NCI-H1436 treated with DMSO at 0.1 percent for 48 hours (cell line): ENCODE measurements at places on chromosomes 3 and 15.

- no peak for DNase-seq
Measured at GRCh38 chr3:123138839-123139444, 62.8 kb upstream of the SEC22A start.

DNA sequence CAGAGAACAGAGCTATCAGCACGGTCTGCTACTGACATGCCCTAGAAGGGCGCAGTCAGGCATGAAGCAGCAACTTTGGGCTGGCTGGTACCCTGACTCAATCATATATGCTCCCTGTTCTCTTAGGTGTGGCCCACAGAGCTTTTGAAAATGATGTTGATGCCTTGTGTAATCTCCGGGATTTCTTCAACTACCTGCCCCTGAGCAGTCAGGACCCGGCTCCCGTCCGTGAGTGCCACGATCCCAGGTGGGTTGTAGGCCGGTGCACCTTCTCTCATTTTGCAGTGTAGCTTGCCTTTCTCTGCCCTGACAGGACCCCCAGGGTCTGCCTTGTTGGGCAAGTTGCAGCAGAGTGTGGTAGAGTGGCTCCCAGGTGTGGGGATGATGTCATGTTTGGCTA lies 47.7 kb downstream of the PCCB start:
- DNase-seq, result no peak

- DNase-seq, result no peak
Measured at GRCh38 chr15:39188930-39189329, 391.9 kb upstream of the THBS1 start.

- DNase-seq, result no peak
Measured at GRCh38 chr3:178465260-178466180, 70.7 kb upstream of the KCNMB2 start.

- DNase-seq, result no peak
Measured at GRCh38 chr3:160450846-160451245, 1.3 kb upstream of the TRIM59 start.

GRCh38 chr3:134216191-134216764 lies 34.4 kb downstream of the RYK start:
- DNase-seq, result no peak

DNA sequence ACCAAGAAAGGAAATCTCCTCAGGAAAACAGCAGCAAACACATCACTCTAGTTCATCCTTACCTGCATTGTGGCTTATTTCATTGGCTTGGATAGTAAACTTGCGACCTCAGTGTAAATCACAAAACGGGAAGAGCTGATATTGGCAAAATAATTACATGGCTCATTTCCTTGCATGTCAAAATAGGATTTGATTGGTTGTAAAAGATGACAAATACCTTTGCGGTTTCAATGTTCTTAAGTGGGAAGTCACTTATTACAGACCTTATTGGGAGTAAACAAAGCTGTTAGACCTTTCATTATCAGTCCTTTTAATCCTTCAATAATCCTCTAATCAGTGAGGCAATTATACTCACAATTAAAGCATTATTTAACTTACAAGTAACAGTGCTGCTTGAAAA lies 590.6 kb downstream of the MAGI1 start:
- no peak for DNase-seq

- DNase-seq, result peak; percentile 9
Measured at GRCh38 chr15:80585544-80586018, 109.5 kb upstream of the ABHD17C start.

DNA sequence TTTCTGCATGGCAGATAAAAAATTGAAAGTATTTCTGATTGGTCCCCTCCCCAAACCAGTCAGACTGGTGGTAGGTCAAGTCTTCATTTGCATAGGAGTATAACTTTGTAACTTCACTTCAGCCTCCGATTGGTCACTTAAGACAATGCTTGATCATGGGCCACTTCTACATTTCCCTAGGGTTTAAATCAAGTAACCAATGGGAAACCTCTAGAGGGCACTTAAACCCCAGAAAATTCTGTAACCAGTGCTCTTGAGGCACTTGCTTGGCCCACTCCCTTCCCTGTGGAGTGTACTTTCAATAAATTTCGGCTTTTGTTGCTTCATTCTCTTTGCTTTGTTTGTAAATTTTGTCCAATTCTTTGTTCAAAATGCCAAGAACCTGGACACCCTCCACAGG lies 225.5 kb downstream of the ARPP21 start:
- DNase-seq, result no peak

DNA sequence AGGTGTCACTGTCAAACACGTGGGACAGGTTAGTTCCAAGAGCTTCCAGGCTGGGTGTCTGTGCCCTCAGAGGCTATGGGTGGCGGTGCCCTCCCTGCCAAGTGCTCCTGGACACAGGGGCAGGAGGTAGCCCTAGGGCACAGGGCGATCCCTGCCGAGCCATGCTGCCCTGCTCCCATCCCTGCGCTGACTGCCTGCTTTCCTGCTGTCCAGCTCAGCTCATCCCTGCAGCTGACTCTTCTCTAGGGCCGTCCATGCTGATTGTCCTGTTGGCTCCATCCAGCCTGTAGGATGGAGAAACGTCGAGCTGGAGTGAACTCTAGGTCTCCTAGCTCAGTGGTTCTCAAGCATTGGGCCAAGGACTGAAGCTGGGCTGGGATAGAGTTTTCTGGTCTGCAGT lies 3.7 kb downstream of the PDIA5 start:
- no peak for DNase-seq

GRCh38 chr3:157082305-157082982 lies 77.5 kb downstream of the CCNL1 start:
- no peak for DNase-seq

DNA sequence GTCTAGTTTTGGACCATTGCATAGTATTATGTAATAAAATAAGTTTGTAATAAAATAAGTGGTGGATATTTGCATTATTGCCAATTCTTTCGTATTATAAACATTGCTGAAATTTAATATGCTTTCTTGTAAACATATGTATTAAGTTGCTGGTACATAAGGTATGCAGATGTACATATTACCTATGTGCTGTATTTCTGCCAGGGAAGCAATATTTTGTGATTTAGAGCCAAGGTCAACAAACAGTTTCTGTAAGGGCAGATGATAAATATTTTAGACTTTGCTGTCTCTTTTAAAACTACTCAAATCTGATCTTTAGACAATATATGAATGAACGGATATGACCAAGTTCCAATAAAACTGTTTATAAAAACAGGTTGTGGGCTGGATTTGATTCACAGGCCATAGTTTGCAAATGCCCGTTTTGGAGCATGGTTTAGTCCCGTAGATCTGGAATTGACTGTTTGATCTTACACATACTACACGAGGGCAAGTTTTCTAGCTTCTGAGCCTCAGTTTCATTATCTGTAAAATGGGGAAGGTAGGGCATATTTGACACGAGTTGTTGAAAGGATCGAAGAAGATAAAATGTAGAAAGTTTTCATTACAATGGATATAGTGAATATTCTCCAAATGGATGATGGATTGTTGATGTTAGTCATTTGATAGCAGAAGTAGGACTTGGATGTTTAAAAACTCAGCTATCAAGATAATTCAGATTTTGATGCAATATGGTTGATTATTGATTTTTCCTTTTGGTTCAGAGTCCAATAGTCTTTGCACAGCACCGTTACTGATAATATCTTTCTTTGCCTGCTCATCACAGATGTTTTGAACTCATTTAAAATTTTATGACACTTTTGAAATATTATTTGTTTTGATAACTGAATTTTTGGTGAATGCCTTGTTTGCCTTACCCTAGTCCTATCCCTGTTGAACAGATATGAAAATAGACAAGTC lies 394.6 kb downstream of the FEZF2 start:
- no peak for DNase-seq

GRCh38 chr3:97889814-97890213 lies 68.0 kb downstream of the CRYBG3 start:
- DNase-seq, result no peak

DNA sequence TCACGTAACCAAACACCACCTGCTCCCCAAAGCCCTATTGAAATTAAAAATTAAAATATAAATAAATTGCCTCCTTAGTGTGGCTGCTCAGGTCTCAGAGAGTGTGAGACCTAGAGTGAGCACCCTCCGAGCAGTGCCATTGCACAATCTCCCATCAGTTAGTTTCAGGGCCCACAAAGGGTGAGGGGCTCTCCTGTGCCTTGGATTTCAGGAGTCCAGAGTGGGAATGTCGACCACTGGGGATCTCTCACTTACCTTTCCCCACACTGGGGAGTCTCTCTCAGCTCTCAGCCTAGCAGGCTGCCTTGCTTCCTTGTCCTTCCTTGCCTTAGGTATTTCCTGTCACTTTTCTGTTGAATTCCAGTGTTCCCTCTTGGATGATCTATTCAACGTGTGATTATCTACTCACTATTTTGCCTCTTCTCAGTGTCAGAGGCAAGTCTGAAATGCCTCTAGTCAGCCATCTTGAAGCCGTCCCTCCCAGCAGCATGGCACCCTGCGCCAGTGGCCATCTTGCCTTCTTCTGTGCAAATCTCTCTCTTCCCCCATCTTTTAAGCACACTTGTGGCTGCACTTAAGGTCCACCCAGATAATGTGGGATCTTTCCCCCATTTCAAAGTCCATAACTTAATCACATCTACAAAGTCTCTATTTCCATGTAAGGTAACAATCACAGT lies 119.3 kb downstream of the LRRK1 start:
- no peak for DNase-seq

- DNase-seq, result no peak
Measured at GRCh38 chr3:129560269-129560787, 17.4 kb downstream of the H1-8 start.

DNA sequence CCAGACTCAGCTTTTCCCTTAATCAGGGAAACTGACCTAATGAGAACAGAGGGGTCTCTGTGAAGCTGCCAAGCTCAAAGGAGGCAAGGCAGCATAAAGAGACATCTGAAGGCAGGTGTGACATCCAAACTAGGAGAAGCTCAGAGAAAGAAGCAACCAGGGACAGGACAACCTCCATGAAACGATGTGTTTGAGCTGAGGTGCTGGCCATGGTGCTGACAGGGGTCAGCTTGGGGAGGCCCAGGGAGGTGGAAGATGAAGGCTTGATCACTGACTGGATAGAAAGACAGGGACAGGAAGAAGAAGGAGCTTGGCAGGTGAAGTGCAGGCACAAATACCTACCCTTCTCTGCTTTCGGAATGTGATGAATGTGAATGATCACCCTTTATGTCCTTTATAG lies 179.5 kb upstream of the NSMCE3 start:
- DNase-seq, result no peak

- DNase-seq, result no peak
Measured at GRCh38 chr3:115804200-115804599, 180.9 kb downstream of the GAP43 start.

GRCh38 chr3:115918900-115919299 lies 295.6 kb downstream of the GAP43 start:
- no peak for DNase-seq

DNA sequence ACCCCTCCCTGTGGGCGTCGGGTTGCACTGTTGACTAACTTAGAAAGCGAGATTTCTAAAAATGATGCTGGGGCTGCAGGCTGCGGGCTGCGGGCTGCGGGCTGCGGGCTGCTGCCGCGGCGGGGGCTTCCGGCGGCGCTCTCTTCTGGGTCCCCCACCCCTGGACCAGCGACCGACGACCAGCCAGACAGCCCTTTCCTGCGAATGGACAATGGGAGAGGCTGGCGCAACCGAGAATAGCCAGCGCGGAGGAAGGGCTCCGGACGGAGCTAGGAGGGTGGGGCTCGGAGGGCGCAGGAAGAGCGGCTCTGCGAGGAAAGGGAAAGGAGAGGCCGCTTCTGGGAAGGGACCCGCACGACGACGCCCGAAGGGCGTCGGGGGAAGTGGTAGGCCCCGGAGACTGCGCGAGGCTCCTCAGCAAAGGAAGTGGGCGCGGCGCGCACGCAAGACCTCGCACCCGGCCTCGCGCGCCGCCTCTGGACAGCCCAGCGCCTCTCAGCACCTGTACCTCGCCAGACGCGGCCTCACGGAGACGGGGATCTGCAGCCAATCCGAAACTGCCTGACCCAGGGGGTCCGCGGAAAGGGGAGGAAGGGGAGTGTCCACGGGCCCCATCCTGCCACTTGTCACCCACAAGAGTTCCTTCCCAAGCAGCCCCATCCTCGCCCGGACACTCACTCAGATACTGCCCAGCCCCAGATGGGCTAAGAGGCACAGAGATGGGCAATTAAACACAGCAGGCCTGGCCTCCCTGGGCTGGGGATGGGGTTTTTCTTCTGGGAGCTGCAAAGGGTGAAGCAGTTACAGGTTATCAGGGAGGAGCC lies 70.7 kb downstream of the SLC12A8 start:
- DNase-seq, result no peak

DNA sequence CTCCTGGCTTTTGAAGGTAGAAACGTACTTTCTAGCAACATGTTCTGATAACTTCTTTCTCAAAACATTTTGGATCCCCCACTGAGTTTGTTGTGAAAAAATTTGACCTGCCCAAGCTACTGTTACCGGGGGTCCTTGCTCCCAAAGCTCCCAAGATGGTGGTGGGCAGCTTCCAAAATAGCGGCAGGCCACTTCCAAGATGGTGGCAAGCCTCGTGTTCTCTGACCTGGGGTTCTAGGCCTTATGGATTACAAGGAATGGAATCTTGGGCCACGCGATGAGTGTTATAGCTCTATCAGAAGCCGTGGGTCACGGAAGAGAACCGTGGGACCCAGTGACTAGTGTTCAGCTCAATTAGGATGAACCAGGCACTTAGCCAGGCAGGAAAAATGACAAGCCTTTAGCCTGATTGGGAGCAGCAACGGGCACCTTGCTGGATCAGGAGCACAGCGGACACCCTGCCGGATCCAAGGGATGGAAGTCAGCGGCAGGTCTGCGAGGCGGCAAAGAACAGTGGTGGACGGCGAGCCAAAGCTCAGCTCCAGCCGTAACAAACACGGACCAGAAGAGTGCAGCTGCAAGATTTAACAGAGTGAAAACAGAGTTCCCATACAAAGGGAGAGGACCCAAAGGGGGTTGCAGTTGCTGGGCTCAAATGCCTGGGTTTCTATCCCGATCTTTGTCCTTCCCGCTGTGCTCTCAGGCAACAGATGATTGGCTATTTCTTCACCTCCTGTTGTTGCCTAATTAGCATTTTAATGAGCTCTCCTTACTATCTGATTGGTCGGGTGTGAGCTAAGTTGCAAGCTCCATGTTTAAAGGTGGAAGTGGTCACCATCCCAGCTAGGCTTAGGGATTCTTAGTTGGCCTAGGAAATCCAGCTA lies 133.3 kb downstream of the WDR72 start:
- no peak for DNase-seq
